Fibroblast of lung (primary cell): ENCODE measurements at places on chromosomes 11 and 22.

- DNase-seq = peak; percentile 89
Measured at GRCh38 chr11:86559311-86559945, 113.0 kb downstream of the ME3 start.

GRCh38 chr11:123778511-123778910, 24.2 kb upstream of the OR6X1 start:
- no peak for DNase-seq

GRCh38 chr11:79980916-79981315, 540.1 kb upstream of the TENM4 start:
- no peak for DNase-seq

GRCh38 chr11:115578275-115578674, 74.1 kb upstream of the CADM1 start:
- no peak for DNase-seq

DNA sequence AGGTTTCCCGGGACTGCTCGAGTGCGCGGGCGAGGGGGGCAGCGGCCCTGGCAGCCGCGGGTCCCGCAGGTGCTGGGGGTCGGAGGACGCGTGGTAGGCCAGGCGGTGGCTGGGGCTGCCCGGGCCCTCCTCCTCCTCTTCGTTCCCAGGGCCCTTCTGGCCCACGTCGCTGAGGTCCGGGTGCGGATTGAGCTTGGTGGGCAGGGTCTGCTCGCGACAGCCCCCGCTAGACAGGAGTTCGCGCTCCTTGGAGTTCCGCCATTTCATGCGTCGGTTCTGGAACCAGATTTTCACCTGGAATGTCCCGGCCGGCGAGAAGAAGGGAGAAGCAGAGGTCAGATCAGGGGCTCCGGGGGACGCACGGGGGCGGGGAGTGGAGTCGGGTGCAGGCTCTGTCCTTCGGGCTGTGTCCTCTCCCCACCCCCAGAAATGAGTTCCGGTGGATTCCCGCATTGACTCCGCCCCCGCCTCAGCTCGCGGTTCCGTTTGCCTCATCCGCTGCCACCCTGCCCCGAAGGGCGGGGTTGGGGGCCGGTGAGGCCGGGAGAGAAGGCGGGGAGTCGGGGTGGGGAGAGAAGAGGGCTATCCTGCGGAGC, 3.9 kb downstream of the DBX1 start:
- DNase-seq = no peak

GRCh38 chr22:38873469-38874411, 1.7 kb upstream of the CBX6 start:
- no peak for DNase-seq

DNA sequence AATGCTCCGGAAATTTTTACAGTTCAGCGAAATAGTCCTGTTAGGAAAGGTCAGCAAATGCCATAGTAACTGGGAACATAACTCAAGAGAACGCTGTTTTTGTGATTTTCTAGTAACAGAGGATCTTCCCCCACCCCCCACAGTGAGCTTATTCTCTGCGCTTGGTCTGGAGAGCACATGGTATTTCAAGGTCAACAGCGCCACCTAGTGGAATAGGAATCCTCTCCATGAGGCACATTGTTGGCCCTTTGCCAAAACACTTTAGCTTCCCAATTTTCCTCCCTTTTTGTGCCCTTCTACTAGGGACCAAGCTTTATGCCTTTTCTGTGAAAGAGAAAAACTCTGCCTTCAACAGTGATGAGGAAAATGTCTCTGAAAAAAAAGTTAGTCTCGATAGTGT, 13.2 kb upstream of the OR4C12 start:
- DNase-seq = peak; percentile 28

GRCh38 chr22:46542011-46542985, 4.9 kb upstream of the CELSR1 start:
- peak; percentile 53 for DNase-seq

DNA sequence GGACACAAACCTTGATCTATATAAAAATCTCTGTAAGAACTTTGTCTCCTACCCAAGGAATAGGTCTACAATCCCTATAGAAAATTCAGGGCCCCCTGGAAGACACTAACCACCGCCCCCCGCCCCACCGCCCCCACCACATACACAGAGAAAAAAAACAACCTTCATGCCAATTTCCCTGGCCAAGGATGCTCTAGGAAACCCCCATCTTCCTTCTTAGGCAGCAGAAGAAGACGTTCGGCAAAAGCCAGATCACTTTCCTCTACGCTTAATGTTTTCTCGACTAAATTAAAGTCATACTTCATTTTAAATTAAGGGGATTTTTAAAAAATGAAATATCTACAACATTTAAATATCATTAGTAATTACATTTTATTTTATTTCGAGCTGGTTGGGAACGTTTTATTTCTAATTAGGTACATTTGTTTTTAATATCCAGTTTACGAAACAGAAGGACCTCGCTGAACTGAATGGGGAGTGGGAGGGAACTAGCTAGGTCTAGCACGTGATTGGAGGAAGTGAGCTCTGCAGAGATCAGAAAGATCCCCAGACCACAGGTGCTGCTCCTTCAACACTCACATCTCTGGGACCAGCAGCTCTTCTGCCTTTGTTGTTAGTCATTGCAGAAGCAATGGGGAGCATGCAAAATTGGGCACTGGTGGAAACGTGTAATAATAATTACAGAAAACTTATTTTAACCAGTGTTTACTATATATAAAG, 472.3 kb downstream of the MN1 start:
- no peak for DNase-seq

- DNase-seq = no peak
Measured at GRCh38 chr11:94650756-94651155, 83.6 kb downstream of the PIWIL4 start.

DNA sequence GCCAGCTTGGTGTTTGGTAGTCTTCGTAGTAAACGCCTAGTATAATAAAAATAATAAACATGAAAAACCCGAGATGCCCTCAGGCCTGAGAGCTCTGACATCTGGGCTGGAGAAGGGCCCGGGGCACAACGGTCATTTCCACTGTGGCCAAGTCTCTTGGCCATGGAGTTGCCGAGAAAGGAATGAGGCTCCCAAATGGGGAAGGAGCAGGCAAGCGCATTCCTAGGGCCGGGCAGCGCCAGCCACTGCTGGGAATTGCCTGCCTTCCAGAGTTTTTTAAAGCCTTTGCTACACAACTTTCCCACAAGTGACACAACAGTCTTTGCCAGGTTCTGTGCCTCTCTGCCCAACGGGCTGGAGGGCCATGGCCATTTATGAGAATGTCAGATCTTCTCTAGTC, 103.4 kb downstream of the NAV2 start:
- DNase-seq = no peak

- DNase-seq = no peak
Measured at GRCh38 chr11:81970886-81971285, 762.8 kb downstream of the FAM181B start.

DNA sequence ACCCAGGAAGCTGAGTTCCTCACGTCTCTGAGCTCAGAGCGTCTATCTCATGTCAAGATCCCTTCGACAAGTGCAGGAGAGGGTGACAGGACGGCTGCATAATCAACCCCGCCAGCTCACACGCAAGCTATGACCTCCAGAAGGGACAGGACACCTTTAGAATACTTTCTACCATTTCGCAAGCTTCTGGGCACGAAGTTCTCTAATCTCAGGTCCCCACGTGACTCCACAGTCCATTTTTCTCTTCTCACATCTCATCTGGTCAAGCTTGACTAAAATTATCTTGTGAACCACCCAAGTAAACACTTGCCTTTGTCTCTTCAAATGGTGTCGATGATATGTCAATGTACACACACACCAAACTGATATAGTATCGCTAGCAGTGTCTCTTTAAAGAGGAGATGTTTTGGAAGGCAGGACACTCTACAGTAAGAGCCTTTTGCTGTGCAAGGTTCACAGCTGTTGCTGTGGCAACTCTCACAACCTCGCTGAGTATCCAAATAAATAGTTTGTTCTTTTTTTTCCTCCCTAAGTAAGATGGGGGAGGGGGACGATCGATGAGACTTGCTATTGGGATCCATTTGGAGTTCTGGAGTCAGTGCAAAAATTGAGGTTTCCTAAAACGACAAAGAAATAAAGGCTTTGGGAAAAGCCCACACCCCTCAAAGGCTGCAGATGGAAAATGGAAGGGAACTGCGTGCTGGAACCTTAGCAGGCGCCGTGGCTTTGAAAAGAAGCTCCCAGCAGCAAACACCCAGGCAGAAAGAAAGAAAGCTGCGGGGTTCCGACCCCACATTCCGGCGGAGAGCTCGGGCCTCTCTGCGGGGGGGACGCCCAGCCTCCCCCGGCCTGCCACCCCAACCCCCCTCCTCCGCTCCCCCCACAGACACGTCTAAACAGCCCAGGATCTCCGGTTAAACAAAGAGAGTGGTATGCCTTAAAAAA, 215.4 kb upstream of the UBASH3B start:
- DNase-seq = peak; percentile 83

DNA sequence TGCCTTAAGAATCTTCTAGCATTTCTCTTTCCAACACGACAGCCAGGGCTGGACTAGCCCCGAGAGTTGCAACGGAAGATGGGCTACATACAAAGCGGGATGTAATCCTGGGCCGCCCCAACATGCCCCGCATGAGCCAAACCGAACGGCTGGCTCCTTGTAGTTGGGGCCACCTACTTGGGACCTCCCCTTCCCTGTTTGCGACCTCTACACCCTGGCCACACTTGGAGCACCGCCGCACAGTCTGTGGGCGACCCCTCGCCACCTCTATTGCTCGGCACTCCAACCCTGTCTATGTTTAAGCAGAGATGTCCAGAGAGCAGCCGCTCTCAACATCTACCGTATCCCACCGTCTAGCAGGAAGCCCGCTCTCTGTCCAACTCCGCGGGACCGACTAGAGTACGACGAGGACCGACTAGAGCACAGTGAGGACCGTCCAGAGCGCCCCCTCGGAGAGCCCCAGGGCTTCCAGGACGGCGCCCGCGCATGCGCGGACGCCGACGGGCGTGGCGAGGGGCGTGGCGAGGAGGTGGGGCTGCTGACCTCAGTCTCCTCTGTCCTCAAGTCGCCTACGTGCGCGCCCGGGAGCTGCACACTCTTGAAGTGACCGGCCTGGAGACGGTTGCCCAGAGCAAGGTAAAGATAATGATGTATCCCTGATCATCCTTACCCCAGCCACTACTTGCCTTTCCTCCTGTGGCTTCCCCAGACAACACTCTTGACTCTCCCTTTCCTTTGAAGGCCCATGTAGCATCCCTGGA, 32.3 kb downstream of the NEAT1 start:
- DNase-seq = peak; percentile 85

- DNase-seq = no peak
Measured at GRCh38 chr11:116285026-116285425, 487.8 kb downstream of the BUD13 start.

DNA sequence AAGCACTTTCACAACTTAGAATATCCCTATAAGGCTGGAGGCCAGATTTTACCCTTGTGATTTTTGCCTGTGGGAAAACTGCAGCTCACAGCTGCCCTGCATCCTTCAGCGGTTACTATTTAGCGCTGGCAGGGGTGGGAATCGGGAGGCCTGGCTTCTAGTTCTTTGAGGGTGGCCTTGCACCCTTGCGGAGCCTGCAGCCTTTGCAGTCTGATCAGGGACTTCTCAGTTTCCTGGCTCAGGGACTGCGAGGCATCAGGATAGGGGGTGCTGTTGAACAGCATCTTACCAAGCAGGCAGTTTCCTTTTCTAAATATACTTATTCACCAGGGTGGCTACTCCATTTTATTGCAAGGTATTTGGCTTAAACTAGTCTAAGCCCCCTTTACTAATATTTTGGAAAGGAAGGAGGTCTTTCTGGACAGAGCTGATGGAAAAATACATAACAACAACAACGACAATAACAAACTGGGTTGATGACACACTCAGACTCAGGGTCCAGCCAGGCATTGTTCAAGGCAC, 2.9 kb upstream of the APOA1 start:
- no peak for DNase-seq

DNA sequence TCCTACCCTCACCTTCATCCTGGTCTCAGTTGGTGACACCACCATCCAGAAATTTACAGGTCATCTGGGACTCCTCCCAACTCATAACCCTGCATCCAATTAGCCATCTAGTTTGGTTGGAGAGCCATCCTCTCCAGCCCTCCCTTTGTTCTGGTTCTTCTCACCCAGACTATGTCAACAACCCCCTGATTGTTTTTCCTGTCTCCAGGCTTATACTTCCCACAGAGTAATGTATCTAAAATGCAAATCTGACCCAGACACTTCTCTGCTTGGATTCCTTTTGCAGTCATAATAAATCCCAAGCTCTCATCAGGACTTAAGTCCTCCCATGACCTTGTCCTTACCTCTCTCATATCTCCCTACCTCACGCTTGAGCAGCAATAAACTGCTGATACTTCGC, 3.0 kb downstream of the TTC12 start:
- DNase-seq = no peak

DNA sequence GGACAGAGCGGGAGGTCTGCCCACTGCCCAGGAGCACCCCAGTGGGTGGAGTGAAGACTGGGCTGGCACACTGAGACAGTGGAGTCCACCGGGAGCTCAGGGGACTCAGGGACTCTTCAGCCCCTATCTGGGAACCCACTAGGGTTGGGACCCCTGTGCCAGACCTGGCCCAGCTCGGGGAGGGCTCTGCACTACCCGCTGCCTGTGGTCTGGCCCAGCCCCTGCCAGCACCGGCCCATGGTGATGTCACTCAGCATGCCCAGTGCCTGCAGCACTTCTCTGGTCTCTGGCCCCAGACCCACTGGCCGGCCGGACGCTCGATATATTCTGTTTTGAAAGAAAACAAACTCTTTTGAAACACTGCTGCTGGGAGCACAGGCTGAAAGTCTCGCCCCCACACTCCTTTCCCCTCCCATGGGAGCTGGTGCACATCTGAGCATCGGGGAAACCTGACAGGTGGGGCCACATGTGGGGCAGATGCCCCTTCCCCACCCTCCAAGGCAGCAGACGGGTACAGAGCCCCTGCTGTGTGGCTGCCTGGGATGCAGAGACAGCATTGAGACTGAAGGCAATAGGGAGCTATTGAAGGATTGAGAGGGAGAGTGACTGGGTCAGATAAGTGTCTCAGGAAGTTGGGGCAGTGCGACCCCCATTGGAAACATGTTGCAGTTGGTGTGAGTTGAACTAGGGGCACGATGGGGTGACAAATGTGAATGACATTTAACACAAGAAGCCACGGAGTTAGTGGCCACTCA, 62.9 kb downstream of the MYEOV start:
- DNase-seq = no peak

DNA sequence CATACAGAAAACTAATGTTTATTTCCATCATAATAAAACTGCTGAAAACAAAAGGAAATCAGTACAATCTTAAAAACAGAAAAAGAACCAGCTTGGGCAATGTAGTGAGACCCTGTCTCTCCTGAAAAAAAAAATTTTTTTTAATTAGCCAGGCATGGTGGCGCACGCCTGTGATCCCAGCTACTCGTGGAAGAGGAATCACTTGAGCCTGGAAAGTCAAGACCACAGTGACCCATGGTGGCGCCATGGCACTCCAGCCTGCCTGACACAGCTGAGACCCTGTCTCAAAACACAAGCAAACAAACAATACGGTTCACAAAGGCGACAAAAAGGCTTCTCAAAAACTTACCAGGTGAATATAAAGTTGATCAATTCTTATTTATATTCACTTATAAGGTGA, 289.7 kb downstream of the BRD1 start:
- DNase-seq = no peak

- DNase-seq = no peak
Measured at GRCh38 chr11:35126000-35126878, 12.7 kb upstream of the CD44 start.

GRCh38 chr11:65744026-65744698, 23.6 kb upstream of the RNASEH2C start:
- DNase-seq = peak; percentile 25
